ENCODE measurements at places on chromosomes 7 and 10.

- DNase-seq, result no peak
These were observed 10.8 kb downstream of the NKX6-2 start for GRCh38 chr10:132774902-132775863.

- no peak for DNase-seq
These were observed 44.9 kb downstream of the GRM8 start for GRCh38 chr7:127207806-127208205.

GRCh38 chr10:52635651-52636050, 136.9 kb downstream of the MBL2 start:
- DNase-seq, result no peak

GRCh38 chr7:11776039-11776438, 56.0 kb downstream of the THSD7A start:
- DNase-seq, result no peak

GRCh38 chr10:130003166-130003565, 39.1 kb upstream of the EBF3 start:
- no peak for DNase-seq

DNA sequence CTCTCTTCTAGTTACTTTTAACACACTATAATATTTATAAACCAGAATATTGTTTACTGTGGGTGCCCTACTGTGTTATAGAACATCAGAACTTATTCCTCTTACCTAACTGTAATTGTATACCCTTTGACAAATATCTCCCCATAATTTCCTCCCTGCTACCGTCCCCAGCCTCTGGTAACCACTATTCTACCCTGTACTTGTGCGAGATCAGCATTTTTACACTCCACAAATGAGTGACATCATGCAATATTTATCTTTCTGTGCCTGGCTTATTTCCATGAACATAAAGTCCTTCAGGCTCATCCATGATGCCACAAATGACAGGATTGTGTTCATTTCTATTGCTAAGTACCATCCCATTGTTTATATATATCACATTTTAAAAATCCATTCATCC, 139.8 kb upstream of the RSU1 start:
- no peak for DNase-seq

GRCh38 chr7:49023345-49024328, 99.3 kb downstream of the CDC14C start:
- no peak for DNase-seq

GRCh38 chr10:119256030-119256429, 48.7 kb downstream of the GRK5 start:
- DNase-seq, result no peak

DNA sequence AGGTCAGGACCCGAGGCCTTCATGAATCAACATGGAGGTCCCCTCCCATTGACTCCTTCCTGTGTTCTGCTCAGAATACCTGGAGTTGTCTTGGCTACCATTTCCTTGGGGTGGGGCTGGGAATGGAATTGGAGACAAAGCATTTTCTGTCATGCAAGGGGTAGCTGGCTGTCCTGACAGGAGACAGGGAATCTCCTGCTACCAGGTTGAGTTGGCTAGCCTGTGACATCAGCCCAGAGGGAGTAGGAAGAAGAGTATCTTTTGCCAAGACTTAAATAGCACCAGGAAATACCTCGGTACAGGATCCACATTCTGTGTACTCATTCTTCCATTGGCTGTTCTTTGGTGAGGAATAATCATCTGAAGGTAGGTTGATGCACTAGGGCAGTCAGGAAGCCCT, 4.9 kb downstream of the ZDHHC16 start:
- DNase-seq, result no peak

- peak; percentile 58 for DNase-seq
These were observed 34.9 kb downstream of the TAX1BP1 start for GRCh38 chr7:27774717-27775328.

GRCh38 chr10:117418121-117418520, 42.9 kb upstream of the PDZD8 start:
- DNase-seq, result no peak

DNA sequence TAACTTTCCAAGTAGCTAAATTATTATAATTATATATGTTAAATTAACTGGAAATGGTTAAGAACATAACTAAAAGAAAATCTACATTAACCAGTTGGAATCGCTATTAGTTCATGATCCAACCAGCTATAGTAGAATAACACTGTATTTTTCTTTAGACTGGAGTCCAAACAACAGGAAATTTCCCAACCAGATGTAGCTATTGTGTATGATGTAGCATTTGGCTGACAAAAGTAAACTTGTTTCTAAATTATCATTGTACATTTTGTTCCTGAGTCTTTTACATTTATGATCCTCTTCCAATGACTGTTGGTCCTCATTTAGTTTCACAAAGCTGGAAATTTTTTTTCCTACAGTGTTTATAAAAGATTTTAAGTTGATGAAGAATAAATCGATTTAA, 62.1 kb downstream of the PAPSS2 start:
- no peak for DNase-seq

DNA sequence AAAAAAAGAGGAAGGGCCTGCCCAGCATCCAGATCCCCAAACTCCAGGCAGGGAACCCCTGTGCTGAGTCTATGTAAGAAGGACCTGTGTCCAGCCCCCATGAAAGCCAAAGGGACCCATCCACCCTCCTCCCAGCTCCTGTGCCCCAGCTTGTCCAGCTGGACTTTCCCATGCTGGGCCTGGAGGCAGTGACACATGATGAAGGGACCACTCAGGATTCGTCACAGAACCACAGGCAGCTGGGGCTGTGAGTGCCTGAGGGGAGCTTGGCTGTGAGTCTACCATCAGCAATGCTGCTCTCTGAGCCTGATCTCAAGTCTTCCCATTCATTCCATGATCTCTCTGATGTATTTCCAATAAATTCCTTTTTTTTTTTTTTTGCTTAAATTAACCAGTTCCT, 36.2 kb upstream of the MNX1 start:
- DNase-seq, result no peak

- DNase-seq, result no peak
These were observed 105.0 kb upstream of the LANCL2 start for GRCh38 chr7:55260171-55260570.

GRCh38 chr10:43885842-43886241, 237.2 kb upstream of the ZNF32 start:
- DNase-seq, result no peak

DNA sequence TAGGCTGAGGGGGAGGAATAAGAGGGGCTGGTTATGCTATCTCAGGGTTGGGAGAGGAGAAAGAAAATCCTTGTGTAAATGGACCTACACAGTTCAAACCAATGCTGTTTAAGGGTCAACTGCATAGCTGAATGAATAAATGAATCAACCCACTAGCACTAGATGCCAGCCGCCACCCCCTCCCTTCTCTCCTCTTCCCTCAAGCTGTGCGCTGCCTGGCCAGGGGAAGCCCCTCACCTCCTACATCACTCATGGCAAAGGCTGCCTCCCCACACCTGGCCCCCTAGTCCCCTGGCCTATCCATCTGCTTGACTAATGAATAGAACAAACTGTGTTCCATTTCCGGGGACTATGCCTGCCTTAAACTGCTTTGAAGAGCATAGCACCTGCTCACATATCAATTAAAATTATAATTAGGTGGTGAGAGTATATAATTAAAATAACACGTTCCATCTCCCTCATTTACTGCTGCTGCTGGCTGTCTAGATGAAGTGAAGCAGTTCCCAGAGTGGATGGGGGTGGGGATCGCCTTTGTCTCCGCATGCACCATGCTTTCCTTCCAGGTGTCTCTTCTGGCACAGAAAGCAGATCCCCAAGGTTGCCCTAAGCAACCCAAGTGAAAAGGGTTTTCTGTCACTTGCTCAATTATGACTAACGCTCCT, 32.6 kb downstream of the GRID1 start:
- no peak for DNase-seq

GRCh38 chr7:145313551-145313950, 477.7 kb upstream of the TPK1 start:
- DNase-seq, result no peak

GRCh38 chr10:118291122-118291521, 51.0 kb downstream of the FAM204A start:
- DNase-seq, result no peak

- DNase-seq, result no peak
These were observed 193.9 kb upstream of the TCF7L2 start for GRCh38 chr10:112756235-112756527.

- no peak for DNase-seq
These were observed 5.8 kb upstream of the DHTKD1 start for GRCh38 chr10:12062754-12063482.

DNA sequence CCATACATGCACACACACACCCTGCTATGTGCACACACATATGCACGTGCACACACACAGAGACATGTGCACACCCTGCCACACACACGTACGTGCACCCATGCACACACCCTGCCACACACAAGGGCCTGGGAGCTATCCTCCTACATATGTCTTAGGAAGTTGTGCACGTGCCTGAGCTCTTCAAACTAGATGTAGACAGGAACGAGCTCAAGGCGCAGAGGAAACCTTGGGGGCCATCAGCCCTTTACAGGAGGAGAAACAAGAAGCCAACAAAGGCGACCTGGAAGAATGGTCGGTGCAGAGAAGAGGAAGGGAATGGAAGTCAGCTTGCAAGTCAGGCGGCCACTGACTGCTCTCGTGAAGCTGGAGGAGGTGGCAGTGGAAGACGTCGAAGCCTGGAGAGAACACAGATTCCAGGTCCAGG, 58.7 kb downstream of the AOC1 start:
- DNase-seq, result no peak

DNA sequence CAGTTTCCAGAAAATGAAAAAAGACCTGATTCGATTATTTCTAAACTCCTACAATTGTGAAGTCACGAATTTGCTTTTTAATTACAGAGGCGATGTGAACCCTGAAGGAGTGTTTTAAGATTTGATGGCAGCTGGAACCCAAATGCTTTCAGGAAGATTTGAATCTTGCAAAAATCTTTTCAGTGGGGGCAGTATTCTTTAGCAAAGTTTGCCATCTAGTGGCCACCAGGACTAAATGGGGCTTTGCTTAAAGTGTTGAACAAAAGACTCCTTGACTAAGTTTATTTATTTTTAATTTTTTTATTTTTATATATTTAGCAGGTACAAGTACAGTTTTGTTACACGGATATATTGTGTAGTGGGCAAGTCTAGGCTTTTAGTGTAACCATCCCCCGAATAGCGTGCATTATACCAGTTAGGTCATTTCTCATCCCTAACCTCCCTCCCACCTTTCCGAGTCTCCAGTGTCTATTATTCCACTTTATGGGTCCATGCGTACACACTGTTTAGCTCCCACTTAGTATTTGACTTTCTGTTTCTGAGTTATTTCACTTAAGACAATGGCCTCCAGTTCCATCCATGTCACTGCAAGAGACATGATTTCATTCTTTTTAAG, 98.8 kb downstream of the CACNB2 start:
- DNase-seq, result no peak

- DNase-seq, result no peak
These were observed 60.4 kb upstream of the KCNIP2 start for GRCh38 chr10:101903827-101904550.

- DNase-seq, result no peak
These were observed 1041.8 kb downstream of the GATA3 start for GRCh38 chr10:9096288-9096687.

- DNase-seq, result no peak
These were observed 71.6 kb downstream of the THSD7A start for GRCh38 chr7:11760372-11760771.

GRCh38 chr7:127667759-127668530, 16.0 kb downstream of the SND1 start:
- DNase-seq, result no peak

- DNase-seq, result no peak
These were observed 77.9 kb downstream of the INSIG1 start for GRCh38 chr7:155375337-155376277.

DNA sequence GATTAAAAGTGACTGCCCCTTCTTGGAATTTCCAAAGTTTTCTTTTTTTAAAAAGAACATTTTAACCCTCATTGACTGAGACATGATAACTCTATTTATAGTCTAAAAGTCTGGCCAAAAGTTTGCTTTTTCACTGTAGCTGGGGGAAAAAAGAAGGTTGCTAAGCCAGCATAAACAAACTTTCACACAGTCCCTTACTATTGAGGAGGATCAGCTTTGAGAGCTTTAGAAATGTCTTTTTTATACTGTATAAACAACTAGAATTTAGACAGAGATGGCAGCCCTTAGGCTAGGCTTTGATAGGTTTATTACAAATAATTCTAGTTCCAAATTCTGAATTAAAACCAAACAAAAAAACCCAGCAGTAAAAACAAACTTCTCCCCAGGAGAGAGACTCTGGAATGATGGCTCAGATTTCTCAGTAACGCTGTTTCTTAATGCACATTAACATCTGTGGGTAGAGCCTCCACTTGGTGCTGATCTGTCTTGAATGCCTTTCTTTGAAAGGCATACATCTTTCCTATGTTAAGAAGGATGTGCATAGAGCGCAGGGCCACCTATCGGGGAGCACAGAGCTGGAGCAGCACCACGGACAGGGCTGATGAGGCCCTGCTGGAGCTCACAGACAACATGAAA, 100.9 kb upstream of the PDLIM1 start:
- no peak for DNase-seq

- no peak for DNase-seq
These were observed 424 bp downstream of the EGFR start for GRCh38 chr7:55019191-55019690.

GRCh38 chr10:115918812-115919211, 354.2 kb downstream of the GFRA1 start:
- no peak for DNase-seq

DNA sequence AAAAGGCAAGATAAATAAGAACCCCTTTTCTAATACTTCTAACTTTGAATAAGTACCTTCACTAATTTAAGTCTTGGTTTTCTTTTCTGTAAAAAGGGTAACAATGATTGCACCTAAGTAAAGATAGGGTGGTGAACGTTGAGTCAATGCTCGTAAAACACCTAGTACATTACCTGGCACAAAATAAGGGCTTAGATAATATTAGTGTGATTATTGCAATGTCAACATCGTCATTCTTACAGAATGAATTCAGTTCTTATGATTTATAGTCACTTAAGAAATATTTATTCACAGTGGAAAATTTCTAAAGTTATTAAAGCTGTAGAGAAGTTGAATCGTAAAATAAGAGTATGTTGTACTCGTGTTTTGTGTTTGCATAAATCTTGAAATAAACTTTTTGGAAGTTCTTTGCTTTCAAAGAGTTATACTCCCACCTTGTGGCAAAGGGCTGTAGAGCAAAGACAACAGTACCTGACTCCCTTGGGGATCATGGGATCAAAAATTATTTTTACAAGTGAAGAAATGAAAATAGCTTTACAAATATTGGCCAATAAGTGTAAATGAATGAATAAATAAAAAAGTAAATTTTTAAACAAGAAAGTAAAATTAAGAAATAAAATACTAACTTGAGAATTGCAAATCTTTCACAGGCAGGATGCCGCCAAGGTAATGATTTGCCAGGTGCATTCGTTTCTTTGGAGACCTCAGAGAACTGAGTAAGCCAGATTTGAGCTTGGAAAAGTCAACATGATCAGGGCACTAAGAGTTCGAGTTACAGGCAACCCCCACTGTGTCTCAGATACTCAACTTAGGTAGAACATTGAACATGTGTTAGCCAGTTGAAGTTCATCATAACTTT, 285.8 kb upstream of the CACNA2D1 start:
- DNase-seq, result no peak

- no peak for DNase-seq
These were observed 208.6 kb upstream of the YAE1 start for GRCh38 chr7:39357648-39358047.

GRCh38 chr7:30321882-30322192, 37.4 kb downstream of the ZNRF2 start:
- no peak for DNase-seq

- DNase-seq, result no peak
These were observed 58.9 kb upstream of the USP6NL start for GRCh38 chr10:11670381-11670780.

GRCh38 chr10:96655461-96656197, 64.7 kb downstream of the PIK3AP1 start:
- DNase-seq, result no peak

Data from hematopoietic multipotent progenitor cell treated with erythropoietin and hydrocortisone succinate and interleukin-3 and kit ligand, for 17 days (in vitro differentiated cells).